Daoy (cell line): ENCODE measurements at places on chromosomes 4 and X. TPM values are rescaled to one million over a fixed set of nuclear protein-coding genes. Genes with fewer than 3 reads are reported as not detected.
A peak's percentile ranks its signal among the peaks of the same experiment; 100 is the strongest.

GRCh38 chrX:18937173-18937572 lies 46.7 kb downstream of the PHKA2 start:
- no peak for DNase-seq

DNA sequence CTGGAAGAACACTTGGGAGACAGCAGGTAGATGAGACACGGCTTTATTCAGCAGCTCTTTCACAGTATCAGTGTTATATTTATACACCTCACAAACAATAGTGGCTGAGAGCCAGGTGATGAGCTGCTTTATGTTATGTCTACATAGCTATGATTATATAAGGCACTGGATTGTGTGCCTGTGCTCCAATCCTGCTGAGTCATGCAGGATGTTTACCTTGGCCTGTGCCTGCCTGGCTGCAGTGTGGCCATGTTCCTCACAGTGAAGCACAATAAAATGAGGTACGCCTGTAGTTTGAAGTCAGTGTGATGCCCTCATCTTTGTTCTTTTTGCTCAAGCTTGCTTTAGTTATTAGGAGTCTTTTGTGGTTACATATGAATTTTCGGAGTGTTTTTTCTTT lies 31.3 kb downstream of the CXCL13 start:
- peak; percentile 78 for DNase-seq

DNA sequence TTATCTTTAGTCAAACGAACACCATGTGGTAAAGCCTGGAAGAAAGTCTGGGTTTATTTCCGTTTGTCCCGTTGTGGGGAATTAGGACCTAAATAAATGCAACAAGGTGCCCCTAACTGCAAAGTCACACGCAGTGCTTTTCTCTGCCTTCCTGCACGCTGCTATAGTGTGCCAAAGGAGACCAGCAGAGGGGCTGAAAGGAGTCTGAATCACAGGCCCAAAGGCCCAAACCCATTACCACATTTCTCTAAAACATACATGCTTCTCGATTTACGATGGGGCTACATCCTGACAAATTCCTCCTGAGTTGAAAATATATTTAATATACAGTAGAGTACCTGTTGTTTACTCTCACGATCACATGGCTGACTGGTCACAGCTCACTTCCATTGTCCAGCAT lies 4.5 kb downstream of the VEGFC start:
- no peak for DNase-seq

- no peak for DNase-seq
Observed at GRCh38 chr4:71604785-71605184, 179.1 kb downstream of the GC start.

GRCh38 chr4:76310683-76311082 lies 4.2 kb downstream of the STBD1 start:
- no peak for DNase-seq

GRCh38 chr4:76201276-76201675 lies 12.3 kb downstream of the SCARB2 start:
- DNase-seq: no peak

DNA sequence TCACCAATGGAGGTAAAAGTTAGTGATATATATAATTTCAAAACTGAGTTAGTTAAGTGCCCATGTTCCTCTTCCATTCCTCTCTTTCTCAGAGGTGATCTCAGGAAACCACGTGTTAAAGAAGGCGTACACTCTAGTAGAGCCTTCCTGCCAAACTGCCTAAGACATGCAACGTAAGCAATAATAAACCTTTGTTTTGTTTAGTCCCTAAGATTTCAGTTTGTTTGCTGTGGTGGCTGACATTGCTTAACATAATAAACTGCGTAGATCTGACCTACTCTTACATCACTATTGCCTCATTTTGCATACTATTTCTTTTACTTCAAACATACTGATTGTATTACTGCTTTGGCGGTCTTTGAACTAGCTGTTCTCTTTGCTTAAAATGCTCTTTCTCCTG lies 99.2 kb downstream of the JADE1 start:
- DNase-seq: no peak

DNA sequence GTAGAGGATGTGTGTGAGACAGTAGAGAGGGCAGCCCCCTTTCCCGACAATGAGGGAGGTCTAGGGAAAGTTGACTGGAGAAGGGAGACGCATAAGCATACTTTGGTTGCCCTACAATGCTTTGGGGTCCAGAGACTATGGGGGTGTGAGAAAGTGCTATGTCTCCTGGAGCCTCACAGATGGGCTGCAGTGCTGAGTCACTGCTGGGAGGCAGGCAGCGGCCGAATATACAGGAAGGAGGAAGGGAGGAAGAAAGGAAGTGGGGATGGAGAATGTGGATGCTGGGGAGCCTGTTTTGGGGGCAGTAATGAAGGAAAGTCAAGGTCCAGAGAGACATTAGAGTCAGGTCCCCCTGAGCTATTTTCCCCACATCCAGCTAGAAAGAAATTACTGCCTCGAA lies 12.7 kb downstream of the DRP2 start:
- DNase-seq: peak; percentile 15

DNA sequence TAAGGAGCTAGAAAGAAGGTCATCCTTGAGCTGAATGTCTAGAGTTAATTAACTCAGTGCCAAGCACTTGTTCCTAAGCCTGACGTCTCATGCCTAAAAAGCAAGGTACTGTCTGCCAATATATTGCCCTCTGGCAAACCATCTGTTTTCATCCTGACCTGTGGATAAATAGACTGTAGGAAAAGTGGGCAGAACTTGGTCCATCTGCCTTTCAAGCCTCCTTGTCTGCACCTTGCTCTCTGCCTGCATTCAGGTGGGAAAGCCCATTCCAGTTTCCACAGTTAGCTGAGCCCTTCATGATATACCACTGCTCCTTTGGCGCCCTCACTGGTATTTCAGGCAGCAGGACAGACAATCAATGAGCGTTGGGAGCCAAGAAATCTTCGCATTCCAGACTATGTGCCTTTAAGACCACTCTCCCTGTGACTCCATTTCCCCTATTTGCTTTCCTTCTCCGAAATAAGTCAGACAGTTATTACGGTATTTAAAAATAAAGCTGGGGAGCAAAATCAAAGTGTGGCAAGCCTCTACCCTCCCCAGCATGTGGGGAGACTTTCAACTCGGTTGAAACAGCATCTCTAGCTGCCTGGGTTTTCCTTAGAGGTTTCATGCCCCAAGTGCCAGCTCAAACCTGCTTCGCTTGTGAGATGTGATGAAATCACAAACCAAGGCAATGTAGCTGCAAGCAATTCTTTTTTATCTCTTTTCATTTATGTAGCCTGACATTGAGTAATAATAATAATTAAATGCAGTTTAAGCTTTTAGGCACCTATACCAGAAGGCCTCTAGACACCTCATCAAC lies 2.5 kb upstream of the CCDC149 start:
- no peak for DNase-seq

DNA sequence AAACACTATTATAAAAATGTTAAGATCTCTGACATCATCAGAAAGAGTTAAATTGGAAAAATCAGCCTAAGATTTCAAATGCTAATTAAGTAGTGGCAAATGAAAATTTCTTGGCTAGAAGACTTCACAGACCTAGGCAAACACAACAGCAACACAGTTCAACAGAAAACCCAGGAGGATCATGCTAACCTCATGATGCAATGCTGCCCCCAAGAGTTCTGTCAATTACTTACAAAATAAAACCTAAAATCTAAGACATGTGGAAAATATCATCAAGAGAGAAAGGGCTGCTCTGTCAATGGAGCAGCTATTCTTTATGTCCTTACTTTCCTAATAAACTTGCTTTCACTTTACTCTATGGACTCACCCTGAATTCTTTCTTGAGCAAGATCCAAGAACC lies 21.0 kb downstream of the S100G start:
- peak; percentile 25 for DNase-seq

- no peak for DNase-seq
Observed at GRCh38 chr4:53131562-53131925, 234.3 kb downstream of the SCFD2 start.

- DNase-seq: no peak
Observed at GRCh38 chr4:82284475-82284857, 89.3 kb downstream of the HNRNPD start.

DNA sequence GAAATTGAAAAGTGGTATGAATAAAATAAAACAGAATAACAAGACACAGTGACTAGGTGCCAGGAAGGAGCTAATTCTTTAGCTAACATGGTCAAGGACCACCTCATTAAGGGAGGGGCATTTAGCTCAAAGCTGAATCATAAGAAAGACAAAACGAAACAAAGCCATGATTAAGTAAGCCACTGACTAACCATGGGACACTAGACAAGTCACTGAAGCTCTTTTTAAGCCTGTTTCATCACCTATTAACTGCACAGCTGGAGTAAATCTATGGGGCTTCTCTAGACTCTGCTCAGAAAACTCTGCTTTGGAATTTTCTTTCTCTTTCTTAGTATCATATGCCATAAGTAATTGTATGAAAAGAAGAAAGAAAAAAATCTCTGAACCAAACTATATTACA lies 49.8 kb upstream of the C1QTNF7 start:
- peak; percentile 40 for DNase-seq

DNA sequence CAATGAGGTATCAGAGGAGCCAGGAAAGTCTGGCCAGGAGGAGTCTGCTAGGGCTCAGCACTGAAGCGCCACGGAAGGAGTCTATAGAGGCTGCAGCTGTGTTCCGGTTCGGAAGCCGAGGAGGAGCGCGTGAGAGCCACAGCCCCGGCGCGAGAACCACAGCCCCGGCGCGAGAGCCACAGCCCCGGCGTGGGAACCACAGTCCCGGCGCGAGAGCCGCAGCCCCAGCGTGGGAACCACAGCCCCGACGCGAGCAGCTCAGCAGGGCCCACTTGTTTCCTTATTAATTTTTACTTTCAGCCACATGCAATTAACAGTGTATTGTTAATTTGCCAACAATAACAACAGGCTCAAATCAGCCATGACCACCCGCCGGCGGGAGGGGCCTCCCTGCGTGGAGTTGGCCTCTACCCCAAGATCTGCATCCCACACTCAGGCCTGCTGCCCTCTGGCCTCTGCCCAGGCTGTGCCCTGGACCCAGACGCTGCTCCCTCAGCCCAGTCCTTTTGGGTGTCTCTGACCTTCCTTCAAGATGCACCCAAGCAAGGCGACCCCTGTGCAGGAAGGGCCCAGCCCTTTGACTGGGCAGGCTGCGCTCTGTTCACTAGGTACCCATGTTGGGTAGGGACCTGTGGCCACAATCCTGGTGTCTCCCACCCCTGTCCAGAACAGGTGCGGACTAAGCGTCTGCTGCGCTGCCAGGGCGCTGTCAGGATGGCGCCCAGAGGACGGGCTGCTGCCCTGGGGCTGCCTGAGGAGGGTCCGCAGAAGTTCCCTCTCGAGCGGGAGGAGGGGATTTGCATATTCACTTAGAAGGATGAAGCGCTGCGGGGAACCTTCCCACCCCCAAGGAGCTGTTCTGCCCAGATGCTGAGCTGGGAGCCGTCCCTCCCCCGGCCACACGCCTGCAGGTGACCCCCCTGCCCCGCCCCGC lies 113.8 kb downstream of the ADRA2C start:
- no peak for DNase-seq

DNA sequence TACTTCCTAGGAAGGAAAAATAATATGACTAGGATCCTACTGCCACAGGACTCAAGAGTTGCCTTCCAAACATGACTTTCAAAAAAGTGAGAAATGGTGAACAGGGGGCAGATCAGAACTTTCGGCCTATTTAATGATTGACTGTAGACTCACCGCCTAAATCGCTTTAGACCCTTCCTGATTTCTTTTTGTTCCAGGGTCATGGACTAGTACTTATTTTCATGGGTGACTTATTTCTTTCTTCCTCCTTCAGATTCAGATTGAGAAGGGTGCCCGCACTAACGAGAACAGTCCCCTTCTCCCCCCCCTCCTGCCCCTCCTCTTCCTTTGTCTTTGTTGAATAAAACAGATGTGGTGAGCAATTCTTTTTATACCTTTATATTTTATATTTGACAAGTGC lies 48.0 kb upstream of the KLHL8 start:
- DNase-seq: no peak

DNA sequence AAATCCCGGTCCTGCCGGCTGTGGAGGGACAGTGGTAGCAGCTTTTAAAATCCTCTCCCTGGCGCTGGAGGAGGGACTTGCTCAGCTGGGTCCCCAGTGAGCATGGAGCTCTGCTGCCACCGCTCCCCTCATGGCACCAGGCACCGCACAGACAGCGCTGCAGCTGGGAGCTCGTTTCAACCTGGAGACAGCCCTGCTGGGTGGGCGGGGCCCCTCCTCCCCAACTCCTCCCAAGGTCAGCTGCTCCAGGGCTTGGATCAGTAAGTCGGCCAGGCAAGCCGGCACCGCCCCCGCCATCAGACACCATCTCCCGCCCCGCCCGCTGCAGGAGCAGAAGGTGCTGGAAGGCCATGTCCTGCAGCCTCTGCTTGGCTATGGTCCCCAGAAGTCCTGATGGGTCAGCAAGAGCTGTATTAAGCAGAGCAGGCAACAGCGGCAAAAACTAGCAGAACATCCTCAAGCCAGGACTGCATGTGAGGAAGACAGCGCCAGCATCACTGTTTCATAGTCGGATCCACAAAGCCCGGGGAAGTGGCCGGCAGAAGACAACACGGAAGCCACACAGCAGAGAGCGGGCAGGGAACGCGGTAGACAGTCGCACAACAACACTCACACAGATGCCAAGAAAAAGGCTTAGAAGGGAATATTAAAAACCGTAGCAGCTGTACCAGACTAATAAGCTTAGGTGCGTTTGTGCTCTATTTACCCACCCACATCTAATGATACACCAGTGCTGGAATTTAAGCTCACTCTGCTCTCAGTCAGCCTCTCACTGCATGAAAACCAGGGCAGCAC lies 16.2 kb downstream of the ZFYVE28 start:
- DNase-seq: peak; percentile 51

GRCh38 chr4:98749206-98749605 lies 90.8 kb upstream of the TSPAN5 start:
- DNase-seq: no peak

GRCh38 chr4:20486433-20486832 lies 213.8 kb upstream of the PACRGL start:
- no peak for DNase-seq

The ERCC6L gene
- 11.1 and 11.8 TPM in 2 replicates for total RNA-seq

The GAGE12E gene
- not detected in 2 replicates for total RNA-seq

The MAGEC3 gene
- total RNA-seq: not detected in 2 replicates

The PAGE4 gene
- total RNA-seq: not detected in 2 replicates

The ADGRG2 gene
- 0.29 and 0.63 TPM in 2 replicates for total RNA-seq

The SRPX gene
- total RNA-seq: 18.2 and 28.0 TPM in 2 replicates

The ANOS1 gene
- total RNA-seq: not detected in 2 replicates

The FHIP1A gene
- total RNA-seq: 1.9 and 2.1 TPM in 2 replicates

The MAGEB2 gene
- total RNA-seq: 32.6 and 42.1 TPM in 2 replicates

The PGAM4 gene
- not detected in 2 replicates for total RNA-seq

The PF4V1 gene
- not detected in 2 replicates for total RNA-seq

The FRG2 gene
- total RNA-seq: 0.11 TPM in 1 of 2 replicates, not detected in the other
